ENCODE measurements at places on chromosomes 1 and 21.

- DNase-seq: no peak
These were observed 51.1 kb downstream of the KCNK1 start for GRCh38 chr1:233664804-233665574.

DNA sequence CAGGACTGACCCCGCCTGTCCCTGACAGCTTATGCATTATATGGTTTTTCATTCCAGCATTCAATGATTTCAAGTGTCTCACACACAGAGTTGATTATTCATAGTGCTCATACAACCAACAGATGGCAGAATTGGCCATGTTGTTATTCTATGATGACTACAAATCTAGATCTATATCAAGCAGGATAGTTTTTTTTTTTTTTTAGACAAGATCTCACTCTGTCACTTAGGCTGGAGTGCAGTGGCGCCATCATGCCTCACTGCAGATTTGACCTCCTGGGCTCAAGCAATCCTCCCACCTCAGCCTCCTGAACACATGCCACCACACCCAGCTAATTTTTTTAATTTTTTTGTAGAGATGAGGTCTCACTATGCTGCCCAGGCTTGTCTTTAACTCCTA, 40.1 kb upstream of the LRRC8D start:
- peak; percentile 27 for DNase-seq

- DNase-seq: no peak
These were observed 21.7 kb upstream of the ANKRD13C start for GRCh38 chr1:70376196-70376595.

DNA sequence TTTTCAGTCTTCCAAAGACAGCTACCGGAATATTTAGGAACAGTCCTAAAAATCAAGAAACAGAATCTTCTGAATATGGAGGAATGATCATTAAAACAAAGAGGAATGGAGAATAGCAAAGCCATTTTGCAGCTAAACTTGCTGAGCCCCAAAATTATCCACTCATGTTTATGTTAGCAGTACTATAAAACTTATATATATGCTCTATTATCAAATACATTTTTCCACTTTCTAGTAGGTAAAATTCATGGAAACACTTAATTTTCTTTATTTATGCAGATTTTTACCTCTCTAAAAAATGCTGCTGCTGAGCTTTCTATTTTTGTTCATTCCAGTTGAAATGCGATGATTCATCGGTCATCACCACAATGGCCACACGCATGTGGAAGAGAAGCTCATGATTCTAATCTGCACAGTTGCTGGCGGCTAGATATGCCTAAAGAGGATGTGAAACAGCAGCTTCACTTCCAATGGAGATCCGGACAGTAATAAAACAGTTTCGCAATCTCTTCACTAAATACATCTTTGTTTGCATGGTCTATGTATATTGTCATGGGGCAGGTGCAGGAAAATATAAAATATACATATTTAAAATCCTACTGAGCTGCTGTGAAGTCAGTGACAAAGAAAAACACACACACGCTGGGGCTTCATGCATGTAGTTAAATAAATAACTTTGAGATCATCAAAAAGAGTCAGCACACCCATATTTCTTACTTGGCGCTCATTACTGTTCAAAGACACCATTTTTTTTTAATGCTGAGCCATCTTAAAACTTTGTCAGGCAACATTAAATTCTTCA, 292.2 kb downstream of the SMYD3 start:
- DNase-seq: no peak

GRCh38 chr1:116374353-116375147, 1.5 kb downstream of the ATP1A1 start:
- no peak for DNase-seq

- DNase-seq: no peak
These were observed 10.2 kb upstream of the CHIT1 start for GRCh38 chr1:203239526-203240305.

DNA sequence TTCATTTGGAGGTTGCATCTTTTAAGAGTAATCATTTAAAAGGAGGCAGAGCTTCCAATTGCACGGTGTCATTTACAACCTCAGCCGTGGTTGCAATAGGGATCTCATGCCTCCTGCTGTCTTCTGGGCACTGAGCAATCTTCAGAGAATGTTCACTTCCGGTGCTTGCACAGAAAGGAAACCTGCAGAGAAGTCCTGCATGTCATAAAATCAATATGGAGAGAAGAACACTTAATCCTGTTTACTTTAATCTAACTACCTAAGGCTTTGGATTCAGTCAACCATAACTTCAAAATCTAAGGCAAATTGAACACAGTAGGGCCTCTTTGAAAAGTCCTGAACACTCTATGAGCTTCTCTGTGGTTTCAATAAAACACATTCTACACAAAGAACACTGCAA, 11.3 kb upstream of the MAP10 start:
- DNase-seq: no peak

GRCh38 chr21:44527156-44527982, 12.6 kb downstream of the KRTAP10-1 start:
- DNase-seq: no peak

DNA sequence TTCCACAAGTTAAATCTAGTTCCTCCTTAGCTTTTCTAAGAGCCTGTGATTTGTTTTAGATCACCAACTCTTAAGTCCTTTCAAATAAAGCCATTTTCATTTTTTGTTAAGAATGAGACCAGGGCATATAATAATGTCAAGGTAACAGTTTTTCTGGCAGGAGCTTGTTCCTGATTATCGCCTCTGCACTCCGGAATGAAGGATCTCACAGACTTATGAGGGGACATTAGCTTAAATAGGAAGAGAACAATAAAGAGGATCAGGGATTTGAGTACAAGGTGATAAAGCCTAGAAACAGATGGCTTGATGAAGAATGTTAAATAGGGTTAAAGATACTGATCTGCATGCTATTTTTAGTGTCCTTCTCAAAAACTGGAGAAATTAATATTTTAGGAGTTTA, 13.6 kb upstream of the OTUD7B start:
- no peak for DNase-seq

- peak; percentile 28 for DNase-seq
These were observed 98.7 kb upstream of the RGS1 start for GRCh38 chr1:192476802-192477298.

- no peak for DNase-seq
These were observed 132.5 kb upstream of the CACHD1 start for GRCh38 chr1:64337475-64337874.

GRCh38 chr1:211606332-211606913, 27.5 kb upstream of the SLC30A1 start:
- peak; percentile 43 for DNase-seq

GRCh38 chr21:30372139-30372770, at the start of gene KRTAP13-2:
TSS of gene KRTAP13-2 (minus strand) at chr21:30372271. CDS start at chr21:30372213, 58 bp downstream.
- DNase-seq: no peak

- DNase-seq: no peak
These were observed 1.4 kb upstream of the MAD2L2 start for GRCh38 chr1:11682287-11682771.

GRCh38 chr1:55604749-55605148, 389.6 kb upstream of the USP24 start:
- no peak for DNase-seq

GRCh38 chr1:174266991-174267612, 107.8 kb downstream of the RABGAP1L start:
- no peak for DNase-seq

- no peak for DNase-seq
These were observed 590 bp downstream of the FOXJ3 start for GRCh38 chr1:42334240-42335049.

DNA sequence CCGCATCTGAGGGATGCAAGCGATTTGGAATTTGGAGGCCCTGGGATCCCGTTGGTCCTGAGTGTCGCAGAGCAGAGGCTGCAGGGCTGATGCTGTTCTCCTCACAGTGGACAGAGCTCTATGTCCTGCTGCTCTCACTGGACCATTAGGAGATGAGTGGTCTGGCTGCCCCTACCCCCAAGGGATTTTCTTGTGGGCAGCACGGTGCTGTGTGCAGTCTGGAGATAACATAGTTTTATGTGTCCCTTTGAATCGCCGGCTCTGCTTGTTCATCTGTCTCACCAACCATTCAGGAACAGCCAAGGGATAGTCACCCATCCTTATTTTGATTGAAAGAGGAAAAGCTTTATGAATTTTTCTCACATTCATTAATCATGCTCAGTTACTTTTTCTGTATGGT, 49.9 kb downstream of the CHRM3 start:
- no peak for DNase-seq

All from GM06990 (cell line).